Pancreas (tissue), 10 donors: ENCODE measurements at places on chromosomes 1 and 21. TPM values are rescaled to one million over a fixed set of nuclear protein-coding genes. Genes with fewer than 3 reads are reported as not detected.

DNA sequence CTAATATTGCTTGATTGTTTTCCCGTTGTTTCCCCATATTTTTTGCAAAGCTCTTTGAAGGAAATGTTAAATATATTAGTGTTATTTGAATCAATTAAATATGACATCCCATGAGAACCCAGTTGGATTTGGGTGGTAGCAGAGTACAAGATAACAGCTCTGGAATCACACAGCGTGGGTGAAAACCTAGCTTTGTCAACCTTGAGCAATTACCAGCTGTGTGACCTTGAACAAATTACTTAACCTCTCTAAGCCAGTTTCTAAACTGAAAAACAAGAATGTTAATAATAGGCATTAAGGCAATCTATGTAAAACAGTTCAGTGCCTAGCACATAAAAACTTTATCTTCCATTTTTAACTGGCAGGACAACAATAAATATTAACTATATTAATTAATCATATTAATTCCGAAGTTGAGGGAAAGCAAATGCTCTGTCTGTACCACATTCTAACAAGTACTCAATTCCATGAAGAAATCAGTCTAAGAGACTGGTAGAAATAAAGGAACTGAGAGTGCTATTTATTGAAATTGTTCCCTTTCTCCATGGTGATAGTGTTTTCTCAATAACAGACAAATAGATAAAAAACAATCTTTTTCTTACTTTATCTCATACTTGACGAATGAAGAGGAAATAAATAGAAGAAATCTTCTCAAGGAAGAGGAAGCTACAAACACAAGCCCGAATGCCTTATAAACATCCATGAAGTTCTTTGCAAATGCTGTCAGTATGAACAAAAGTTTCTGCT lies 27.0 kb downstream of the DNASE2B start:
- H3K36me3 ChIP-seq, result no peaks in the 10 kb centered on the region
- H3K27ac ChIP-seq, result no peak overlapping the region
- DNase-seq, result no peak
- no peaks in the 10 kb centered on the region for H3K27me3 ChIP-seq
- peaks cover 10% of the 10 kb centered on the region for H3K4me1 ChIP-seq

DNA sequence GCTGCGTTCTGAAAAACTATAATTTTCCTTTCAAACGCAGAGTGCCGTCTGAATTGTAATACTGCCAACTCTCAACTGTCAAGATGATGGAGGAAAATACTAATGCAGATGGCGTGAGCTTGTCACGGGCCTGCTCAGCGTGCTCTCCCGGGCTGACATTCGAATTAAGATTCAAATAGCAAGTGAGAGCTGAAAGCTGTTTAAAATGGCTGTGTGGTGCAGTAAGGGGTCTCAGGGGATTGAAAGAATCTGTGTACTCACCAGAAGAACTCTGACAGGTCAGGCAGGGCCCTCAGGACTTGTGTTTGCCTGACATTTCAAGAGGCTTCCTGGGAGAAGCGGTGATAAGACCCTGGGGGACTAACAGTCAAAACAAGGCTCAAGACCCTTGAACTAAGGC lies 33.1 kb downstream of the ZMYND12 start:
- no peak for DNase-seq
- no peaks in the 10 kb centered on the region for H3K27me3 ChIP-seq
- peaks cover 11% of the 10 kb centered on the region for H3K4me1 ChIP-seq
- H3K27ac ChIP-seq, result no peak overlapping the region
- no peak overlapping the region for H3K4me3 ChIP-seq

DNA sequence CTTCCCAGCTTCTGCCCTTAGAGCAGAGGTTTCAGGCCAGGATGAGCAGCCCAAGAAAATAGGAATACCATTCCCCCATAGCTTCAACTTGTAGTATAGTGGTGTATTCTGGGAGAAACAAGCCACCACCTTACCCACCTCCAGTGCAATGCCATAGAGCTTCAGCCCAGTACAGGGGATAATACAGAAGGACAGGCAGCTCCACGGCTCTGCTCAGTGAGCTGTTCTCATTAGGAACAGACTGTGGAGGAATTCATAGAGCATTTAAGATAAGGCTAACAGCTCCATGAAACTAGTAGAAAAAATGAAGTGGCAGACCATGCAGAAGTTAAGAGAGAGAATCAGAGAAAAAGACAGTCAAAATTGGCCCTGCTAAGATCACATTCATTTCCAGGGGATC lies 294.7 kb upstream of the POGK start:
- no peak for DNase-seq
- no peaks in the 10 kb centered on the region for H3K36me3 ChIP-seq
- H3K27me3 ChIP-seq, result no peaks in the 10 kb centered on the region
- H3K4me3 ChIP-seq, result no peak overlapping the region
- H3K4me1 ChIP-seq, result no peaks in the 10 kb centered on the region

DNA sequence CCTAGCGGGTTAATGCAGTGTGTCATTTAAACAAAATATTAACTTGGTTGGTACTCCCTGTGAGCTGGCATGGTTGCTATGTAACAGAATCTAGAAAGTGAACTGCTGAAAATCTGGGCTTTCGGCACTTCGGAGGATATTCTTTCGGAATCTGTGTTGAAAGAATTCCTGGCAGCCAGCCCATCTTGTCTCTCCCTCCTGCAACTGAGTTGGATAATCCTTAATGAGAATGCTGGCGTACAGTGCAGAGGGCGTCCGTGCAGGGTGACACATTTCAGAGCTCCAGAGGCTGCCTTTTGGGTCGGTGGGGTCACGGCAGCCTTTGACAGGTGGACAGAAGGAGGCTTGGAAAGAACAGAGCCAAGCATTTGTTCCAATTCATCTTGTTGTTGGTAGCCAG lies 3.7 kb downstream of the KAZN start:
- H3K36me3 ChIP-seq, result no peaks in the 10 kb centered on the region
- H3K4me1 ChIP-seq, result no peaks in the 10 kb centered on the region
- no peak overlapping the region for H3K4me3 ChIP-seq
- DNase-seq, result peak; percentile 28

DNA sequence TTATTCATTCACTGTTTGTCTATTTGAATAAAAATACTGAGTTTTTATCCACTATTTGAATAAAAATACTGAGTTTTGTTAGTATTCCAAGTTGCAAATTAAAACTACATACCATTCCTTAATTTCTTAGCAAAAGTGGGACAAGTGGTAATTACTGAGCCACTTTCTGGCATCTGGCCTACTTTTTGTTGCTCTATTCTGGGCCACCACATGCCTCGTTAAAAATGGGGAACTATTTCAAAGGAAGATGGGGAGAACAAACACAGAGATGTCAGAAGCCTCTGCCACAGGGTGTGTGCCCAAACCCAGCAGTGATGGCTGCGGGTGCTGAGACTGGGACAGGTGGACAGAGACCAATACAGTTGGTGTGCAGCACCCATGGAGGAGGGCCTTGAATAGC lies 14.6 kb downstream of the PIGP start:
- no peak for DNase-seq
- no peaks in the 10 kb centered on the region for H3K27me3 ChIP-seq

- H3K27ac ChIP-seq, result no peak overlapping the region
- no peak overlapping the region for H3K4me3 ChIP-seq
- H3K4me1 ChIP-seq, result no peaks in the 10 kb centered on the region
- no peaks in the 10 kb centered on the region for H3K36me3 ChIP-seq
- no peaks in the 10 kb centered on the region for H3K27me3 ChIP-seq
- no peak for DNase-seq
Measured at GRCh38 chr1:192448026-192448578, 127.5 kb upstream of the RGS1 start.

GRCh38 chr1:169044296-169044695 lies 62.2 kb upstream of the ATP1B1 start:
- H3K27me3 ChIP-seq, result no peaks in the 10 kb centered on the region
- DNase-seq, result no peak
- no peaks in the 10 kb centered on the region for H3K4me1 ChIP-seq
- no peaks in the 10 kb centered on the region for H3K36me3 ChIP-seq
- no peak overlapping the region for H3K27ac ChIP-seq
- H3K4me3 ChIP-seq, result no peak overlapping the region

DNA sequence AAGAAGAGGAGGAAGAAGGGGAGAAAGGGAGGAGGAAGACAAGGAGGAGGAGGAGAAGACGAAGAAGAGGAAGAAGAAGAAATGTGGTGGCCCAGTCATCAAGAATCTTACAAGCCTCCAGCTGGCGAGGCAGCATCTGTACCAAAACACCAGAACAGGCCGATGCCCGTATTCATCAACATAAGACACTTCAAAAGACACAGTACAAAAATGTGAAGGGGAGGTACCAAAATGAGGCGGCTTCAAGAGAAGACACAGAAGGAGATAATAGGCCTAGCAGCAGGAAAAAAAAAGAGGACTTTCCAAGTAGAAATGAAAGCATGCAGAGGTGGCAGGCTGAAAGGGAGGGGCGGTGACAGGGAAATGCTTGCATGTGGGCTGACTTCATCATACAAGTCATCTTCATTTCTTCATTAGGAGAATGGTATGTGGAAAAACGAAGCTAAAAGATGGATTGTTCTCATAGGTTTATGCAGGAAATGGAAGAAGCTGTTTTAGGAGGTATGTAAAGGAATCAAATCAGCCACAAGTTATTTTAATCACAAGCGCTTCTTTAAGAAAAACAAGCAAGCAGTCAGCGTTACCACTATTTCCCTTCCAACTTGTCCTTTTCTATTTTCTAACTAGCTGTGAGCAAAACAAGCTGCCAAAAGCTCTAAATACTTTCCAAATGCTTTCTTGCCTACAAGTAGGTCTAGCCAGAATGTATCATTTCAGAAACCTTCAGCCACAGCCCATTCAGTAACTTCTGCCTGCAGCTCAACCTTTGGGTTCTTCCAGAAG lies 192.3 kb downstream of the SLC45A1 start:
- no peak for DNase-seq
- H3K27ac ChIP-seq, result peak overlapping the region; percentile 7
- no peaks in the 10 kb centered on the region for H3K36me3 ChIP-seq
- no peaks in the 10 kb centered on the region for H3K4me1 ChIP-seq

- no peak overlapping the region for H3K4me3 ChIP-seq
- no peak for DNase-seq
- no peak overlapping the region for H3K27ac ChIP-seq
- H3K27me3 ChIP-seq, result no peaks in the 10 kb centered on the region
Measured at GRCh38 chr21:28963831-28964230, 28.8 kb downstream of the LTN1 start.

DNA sequence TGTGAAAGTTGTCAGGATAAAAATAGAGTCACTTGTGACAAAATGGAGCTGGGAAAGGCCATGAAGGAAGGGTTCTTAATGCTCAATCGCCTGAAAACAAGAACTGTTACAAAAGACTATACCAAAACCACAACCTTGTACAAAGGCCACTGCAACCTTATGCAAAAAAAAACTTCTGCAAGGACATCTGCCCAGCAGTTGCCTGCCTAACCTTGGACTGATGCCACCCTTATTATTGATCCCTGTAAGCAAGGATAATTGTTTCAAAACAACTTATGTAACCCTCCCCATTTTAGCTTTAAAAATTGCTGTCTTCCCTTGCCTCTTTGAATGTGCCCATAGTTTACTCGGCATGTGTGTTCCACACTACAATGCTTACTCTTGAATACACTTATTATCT lies 5.7 kb downstream of the ALG14 start:
- H3K36me3 ChIP-seq, result peaks cover 4% of the 10 kb centered on the region
- no peak for DNase-seq
- peak overlapping the region; percentile 17 for H3K27ac ChIP-seq
- no peak overlapping the region for H3K4me3 ChIP-seq
- H3K27me3 ChIP-seq, result no peaks in the 10 kb centered on the region
- peaks cover 36% of the 10 kb centered on the region for H3K4me1 ChIP-seq

GRCh38 chr1:202237052-202237451 lies 43.5 kb downstream of the LGR6 start:
- no peaks in the 10 kb centered on the region for H3K36me3 ChIP-seq
- H3K27me3 ChIP-seq, result no peaks in the 10 kb centered on the region
- no peak overlapping the region for H3K27ac ChIP-seq
- DNase-seq, result no peak
- no peak overlapping the region for H3K4me3 ChIP-seq

GBP7 gene
- total RNA-seq, result not detected

RPTN gene
- total RNA-seq, result not detected

OR10J1 gene
- not detected for total RNA-seq

RGS1 gene
- total RNA-seq, result 35.3 TPM

SPATA46 gene
- total RNA-seq, result not detected
